Cortex of kidney (tissue), 1 donor: ENCODE measurements at places on chromosomes 6 and 20.

DNA sequence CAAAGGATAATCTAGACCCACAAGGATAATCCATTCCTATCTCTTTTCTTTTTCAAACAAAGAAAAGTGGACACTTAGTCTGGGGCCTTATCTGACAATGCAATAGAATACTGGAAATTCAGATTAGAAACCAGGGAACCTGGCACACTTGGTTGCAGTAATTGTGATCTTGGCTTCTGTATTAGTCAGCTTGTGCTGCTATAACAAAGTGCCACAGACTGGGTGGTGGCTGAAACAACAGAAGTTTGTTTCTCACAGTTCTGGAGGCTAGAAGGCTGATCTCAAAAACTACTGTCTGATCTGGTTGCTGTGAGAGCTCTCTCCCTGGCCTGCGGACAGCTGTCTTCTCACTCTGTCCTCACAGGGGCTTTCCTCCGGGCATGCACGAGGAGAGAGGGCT, 49.4 kb downstream of the SNRNP48 start:
- DNase-seq, result no peak

DNA sequence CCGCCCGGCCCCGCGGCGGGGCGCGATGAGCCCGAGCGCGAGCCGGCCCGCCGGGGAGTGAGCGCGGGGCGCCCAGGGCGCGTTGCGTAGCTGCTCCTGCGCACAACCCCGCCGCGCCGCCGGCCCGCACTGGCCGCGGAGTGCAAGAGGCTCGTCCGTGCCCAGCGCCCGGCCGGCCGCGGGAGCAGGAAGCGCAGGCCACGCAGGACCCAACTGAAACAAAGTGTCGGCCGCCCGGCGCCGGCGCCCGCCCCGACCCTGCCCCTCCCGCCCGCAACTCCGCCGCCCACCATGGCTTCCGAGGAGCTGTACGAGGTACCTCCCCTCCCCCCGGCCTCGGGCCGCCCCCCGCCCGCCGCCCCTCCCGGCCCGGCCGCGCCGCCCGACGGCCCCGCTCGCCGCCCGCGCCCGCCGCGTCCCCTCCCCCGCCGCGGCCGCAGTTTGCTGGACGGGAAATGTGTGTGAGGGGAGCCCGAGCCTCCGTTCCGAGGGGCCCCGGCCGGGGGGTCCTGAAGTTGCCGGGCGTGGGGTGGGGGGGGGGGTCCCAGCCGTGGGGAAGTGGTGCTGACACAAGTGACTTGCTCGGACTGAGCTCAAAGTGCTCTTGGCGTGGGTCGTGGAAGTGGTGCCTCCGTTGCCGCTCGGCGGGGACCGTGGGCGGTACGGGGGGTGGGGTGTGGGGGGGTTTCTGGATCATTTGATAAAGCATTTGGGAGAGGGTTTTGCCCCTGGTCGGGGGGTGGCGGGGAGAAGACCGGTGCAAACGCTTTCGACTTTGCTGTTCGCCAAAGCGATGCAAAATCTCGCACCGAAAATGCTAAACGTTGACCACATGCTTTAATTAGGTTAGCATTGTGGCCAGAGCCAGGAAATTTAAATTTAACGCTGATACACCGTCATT, 539 bp downstream of the CDYL start:
- no peak for DNase-seq

- no peak for DNase-seq
These were observed 117.9 kb upstream of the AKAP12 start for GRCh38 chr6:151121900-151122299.

DNA sequence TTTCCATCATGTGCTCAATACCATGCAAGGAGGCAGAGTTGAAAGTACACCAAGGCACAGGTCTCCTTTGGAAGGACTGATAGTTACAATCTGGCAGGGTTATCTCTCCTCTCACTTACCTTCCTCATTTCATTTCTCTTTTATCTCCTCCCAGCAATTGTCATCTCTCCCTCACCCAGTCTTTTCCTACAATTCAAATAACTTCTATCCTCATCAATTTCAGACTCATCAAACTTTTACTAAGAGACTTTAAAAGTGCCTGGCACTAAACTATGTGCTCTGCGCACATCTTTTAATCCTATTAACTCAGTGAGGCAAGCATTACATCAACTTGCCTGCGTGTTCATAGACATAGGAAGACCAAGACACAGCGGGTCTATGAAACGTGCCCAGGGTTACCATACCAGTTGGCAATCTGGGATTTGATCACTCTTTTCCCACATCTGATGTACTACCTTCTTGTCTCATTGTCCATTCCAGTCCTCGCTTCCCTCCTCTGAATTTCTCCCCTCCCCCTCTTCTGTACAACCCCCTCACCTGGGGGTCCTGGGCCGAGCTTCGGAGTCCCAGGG, 1.2 kb downstream of the VARS1 start:
- no peak for DNase-seq

DNA sequence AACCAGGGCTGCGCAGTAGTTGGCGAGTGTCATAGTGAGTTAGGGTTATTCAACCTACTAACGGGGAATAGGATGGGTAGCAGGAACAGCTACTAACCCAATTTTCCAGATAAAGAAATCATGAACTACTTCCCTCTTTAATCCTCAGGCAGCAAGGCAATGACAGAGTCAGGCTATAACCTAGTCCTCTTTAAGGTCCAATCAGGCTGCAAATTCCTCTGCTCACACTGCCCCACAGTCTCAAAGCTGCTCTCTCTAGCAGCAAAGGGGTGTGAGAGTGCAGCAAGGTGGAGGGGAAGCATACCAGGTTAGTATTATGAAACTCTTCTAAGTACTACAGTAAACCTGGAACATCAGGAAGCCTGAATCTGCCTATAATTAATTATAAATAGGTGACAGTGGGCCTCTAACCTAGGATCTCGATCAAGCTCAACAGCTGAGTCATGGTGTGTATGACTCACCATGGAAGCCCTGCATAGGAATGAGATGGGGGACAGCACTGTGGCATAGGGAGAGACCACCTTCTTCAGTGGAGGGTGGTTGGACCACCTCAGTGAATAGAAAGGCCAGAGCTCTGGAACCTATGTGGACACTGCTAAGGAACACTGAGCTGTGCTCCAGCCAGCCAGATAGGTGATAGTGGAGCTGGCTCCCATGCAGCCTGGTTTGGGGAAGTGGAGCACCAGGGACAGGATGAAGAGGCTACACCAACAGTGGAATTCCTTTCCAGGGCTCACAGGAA, 7.9 kb downstream of the PEX6 start:
- DNase-seq, result no peak

DNA sequence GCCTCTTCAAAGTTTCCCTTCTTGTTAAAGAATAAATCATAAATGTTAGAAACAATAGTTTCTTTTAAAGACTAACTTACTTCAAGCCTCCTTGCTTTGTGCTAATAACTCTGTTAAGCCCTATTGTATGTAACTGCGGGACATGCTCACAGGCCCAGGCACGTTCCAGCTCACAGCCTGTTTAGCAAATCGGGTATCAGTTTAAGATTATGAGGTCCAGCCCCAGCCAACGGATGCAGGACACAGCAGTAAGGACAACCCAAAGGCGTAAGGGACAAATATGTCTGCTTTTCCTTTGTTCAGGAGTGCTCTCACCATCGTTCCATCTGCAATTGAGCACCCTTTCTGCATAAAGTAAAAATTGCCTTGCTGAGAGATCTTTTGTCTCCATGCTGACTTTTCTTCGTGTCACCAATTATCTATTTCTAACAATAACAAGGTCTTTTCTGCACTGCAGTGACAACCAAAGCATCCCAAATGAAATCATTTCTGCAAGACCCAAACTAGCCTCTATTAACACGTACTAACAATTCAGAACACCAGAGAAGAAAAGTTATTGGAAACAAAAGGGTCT, 1.4 kb downstream of the C6orf52 start:
- no peak for DNase-seq

DNA sequence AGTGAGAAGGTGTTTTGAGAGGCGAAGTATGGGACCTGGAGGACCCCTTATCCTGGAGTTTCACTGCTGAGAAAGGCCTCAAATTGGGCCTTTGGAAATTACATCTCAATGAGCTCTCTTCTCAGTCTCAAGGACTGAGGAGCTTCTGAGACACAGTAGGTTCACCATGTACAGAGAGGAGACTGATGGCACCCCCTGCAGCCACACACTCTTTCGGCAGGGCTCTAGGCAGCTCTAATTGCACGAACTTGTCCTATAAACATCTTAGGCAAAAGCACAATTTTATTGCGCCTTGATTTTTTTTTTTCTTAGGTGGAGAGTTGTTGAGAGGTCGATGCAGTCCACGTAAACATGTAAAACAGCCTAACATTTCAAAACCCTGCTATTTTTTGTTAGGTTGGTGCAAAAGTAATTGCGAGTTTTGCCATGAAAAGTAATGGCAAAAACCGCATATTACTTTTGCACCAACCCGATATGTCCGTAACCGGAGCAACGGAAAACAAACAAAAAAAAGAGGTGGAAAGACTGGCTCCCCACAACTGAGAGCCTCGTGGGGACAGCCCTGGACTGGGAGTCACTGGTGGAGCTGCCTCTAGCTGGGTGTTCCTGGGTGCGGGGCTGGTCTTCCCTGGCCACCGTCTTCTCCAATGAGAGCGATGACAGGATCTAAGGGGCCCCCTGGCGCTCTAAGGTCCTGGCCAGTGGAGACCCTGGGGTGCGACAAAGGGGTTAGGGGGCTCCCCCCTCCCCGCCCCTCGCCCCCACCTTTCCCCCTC, 84.0 kb upstream of the EYA2 start:
- DNase-seq, result no peak

DNA sequence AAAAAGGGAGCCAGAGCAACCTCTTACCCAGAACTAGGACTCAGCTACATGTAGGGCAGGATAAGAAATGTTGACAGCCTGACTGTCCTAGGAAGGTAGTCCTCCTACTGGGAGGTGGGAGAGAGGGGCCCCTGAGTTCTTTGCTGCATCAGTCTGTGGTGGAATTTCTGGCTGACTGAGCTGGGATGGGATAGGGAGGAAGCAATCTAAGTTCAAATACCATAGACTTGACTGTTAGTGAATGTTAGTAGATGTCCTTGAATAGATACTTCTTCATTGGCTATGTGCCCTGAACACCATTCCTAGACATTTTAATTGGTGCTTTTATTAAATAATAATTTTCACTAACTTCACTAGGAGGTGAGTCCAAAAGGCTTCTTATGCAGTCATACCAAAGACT, 1343.6 kb upstream of the CITED2 start:
- DNase-seq, result no peak

GRCh38 chr6:121347484-121347883, 13.2 kb upstream of the TBC1D32 start:
- no peak for DNase-seq

DNA sequence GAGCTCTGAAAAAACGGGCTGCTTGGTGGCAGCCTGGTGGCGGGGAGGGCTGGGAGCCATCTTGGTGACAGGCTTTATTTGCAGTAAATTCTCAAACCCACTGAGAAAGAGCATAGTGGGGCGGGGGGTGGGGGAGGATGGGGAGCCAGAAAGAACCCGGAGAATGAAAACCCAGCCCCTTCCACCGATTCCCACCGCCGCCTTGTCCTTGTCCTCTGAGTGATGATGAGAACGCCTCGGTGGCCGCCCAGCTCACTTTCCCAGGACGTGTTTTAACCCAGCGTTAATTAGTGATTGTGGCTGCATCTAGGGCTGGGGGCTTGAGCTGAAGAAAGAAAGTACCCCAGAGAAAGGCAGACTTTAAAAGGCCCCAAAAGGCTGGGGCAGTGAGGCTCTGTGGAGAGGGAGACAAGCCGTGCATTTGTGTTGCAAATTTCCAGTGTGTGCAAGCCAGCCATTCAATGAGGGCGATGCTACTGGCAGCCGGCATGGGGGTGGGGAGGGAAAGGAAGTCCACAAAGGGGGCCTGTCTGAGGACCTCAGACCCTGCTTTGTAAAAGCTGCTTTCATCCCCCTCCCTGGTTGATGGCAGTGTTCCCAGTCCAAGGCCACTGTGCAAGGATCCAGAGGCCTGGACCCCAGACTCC, 6.2 kb upstream of the GHRH start:
- no peak for DNase-seq

- no peak for DNase-seq
These were observed 180.7 kb downstream of the TBXT start for GRCh38 chr6:165986914-165987482.

GRCh38 chr20:37102571-37102970, 6.8 kb upstream of the RBL1 start:
- DNase-seq, result no peak

GRCh38 chr6:68778356-68779020, 143.4 kb downstream of the ADGRB3 start:
- no peak for DNase-seq

DNA sequence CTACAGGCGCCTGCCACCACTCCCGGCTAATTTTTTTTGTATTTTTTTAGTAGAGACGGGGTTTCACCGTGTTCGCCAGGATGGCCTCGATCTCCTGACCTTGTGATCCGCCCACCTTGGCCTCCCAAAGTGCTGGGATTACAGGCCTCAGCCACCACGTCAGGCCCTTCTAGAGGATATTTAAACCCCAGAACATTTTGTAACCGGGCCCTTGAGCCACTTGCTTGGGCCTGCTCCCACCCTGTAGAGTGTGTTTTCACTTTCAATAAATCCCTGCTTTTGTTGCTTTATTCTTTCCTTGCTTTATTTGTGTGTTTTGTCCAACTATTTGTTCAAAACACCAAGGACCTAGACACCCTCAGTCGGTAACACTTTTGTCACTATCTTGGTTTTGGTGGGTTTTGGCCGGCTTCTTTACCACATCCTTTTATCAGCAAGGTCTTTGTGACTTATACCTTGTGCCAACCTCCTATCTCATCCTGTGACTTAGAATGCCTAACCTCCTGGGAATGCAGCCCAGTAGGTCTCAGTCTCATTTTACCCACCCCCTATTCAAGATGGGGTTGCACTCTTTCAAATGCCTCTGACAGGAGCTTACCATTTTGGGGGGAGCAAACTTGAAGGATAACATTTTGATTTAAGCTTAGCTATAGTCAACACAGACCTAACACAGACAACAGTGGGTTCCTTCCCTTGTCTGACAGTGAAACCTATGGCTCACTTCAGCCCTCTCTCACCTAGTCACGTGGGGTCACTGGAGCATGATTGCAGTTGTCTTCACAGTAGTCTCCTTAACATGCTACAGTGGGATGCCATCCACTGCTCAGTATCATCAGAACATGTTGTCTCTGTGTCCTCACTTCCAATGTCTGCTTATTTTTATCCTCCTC, 27.9 kb upstream of the KIF6 start:
- no peak for DNase-seq

DNA sequence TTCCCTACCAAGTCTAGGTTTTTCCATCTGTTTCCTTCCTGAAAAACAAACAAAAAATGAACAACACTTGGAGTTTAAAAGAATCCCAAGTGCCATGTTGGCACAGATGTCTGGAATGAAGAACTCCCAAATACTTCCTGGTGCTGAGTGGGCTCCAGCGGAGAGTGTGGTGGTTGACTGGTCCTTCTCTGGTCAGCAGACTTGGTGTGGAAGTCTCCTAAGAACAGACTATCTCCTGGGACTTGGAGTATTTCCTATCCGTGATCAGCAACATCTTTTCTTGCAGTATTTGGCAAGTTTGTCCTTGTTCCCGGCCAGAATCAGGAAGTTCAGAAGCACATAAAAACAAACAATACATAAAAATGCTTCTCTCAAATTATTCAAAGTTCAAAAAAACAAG, 154.1 kb downstream of the MTFR2 start:
- no peak for DNase-seq

DNA sequence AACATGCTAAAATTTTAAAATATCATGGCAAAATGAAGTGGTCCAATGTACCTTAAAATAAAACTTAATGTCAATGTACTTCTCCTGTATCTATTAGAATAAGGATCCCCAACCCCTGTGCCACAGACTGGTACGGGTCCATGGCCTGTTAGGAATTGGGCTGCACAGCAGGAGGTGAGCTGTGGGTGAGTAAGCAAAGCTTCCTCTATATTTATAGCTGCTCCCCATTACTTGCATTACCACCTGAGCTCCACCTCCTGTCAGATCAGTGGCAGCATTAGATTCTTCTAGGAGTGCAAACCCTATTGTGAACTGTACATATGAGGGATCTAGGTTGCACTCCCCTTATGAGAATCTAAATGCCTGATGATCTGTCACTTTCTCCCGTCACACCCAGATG, 86.0 kb downstream of the SLC16A10 start:
- DNase-seq, result no peak
